Fibroblast of skin of abdomen (primary cell): ENCODE measurements at places on chromosomes 4 and X.

GRCh38 chr4:183755596-183755995, 96.5 kb downstream of the TRAPPC11 start:
- DNase-seq = no peak

- no peak for DNase-seq
Measured at GRCh38 chr4:154414796-154415195, 76.8 kb downstream of the DCHS2 start.

GRCh38 chr4:124177647-124178425, 534.7 kb downstream of the ANKRD50 start:
- DNase-seq = peak; percentile 63

DNA sequence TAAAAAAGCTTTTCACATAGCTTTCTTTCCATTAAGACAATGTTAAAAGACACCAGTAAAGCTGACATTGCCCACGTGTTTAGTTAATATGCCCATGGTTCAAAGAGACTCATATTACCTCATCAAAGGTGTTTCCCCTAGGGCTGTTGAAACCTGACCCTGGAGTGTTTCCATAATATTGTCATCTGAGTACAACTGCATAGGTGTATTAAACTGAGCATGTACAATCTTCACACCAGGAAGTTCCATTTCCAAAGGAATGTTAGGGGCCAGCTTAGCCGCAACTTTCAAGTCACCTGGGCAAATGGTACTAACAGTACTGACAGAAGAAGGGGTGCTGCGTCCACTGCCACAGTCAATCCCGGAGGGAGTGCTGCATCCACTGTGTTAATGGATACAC, 27.1 kb downstream of the PDLIM3 start:
- no peak for DNase-seq
